ENCODE measurements at places on chromosomes 4 and X.

- peak; percentile 48 for DNase-seq
Measured at GRCh38 chr4:39469429-39470077, 10.7 kb downstream of the LIAS start.

DNA sequence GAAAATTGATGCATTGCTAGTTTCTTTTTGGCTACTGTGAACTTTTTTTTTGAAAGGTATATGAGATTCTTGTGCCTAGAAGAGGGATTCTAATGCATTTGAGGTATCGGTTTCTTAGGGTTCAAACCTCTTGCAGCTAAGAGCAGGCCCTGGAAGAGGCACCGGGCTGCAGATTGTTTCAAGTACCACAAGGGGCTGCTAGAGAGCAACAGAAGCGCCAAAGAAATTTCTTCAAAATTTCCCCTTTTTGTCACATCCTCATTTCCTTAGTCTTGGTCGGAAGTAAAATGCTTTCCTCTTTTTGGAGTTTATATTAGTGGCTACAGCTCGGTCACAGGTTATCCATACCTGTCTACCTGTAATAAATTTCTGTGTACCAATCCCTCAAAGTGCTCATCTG is 89.8 kb downstream of the PDGFRA start:
- DNase-seq = no peak

DNA sequence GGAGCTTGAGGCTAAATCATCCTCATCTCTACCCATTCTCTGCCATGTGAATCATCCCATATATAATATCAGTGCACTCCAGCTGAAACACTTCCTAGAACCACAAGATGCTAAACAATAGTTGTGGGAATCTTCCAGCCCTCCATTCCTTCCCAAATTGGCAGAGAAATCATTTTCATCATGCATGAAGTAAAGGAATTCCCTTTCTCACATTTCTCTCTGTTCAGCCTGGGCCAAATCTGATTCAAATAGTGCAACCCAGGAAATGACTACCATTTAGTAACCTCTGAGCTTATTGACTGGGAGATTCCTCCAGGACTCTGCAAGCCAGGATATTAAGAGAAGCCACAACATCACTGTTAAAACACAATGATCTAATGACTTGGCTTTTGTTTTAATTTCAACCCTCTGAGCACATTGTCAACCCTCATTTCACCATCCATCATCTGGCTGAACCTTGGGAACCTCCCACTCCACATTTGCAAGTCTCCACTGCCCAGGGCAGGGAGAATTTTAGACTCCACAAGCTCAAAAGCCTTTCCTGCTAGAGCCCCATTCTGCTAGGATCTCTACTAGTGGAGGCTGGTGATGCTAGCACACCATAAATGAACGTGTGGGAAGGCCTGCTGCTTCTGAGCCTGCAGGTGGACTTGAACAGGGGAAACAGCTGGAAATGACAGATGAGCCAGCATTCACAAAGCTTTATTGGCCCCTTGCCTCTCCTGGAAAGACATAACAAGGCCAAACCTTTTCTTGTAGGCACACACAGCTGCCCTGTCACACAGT is 133.9 kb downstream of the TET2 start:
- no peak for DNase-seq

DNA sequence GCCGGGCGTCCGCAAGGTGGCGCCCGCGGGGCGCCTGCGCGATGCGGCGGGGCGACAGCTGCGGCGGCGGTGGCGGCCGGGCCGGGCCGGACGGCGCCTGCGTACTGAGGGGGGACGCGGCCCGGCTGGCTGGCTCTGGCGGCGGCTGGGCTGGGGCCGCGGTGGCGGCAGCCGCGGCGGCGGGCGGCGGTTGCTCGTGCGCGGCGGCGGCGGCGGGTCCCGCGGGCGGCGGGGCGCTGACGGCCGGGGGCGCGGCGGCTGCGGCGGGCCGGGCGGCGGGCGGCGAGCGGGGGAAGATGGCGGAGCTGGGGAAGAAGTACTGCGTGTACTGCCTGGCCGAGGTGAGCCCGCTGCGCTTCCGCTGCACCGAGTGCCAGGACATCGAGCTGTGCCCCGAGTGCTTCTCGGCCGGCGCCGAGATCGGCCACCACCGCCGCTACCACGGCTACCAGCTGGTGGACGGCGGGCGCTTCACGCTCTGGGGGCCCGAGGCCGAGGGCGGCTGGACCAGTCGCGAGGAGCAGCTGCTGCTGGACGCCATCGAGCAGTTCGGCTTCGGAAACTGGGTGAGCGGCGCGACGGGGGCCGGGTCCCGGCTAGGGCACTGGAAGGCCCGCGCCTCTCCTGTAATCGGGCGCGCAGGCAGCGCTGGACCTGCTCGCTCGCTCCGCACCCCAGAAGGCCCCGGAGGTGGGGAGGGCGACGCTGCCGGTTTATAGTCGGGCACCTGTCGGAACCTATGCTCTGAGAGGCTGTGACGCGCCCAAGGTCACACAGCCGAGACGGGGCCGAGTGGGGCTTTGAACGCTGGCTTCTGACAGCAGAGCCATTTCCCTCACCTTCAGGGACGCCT is at the start of gene TADA2B:
TSS of gene TADA2B (plus strand) at position 89 of the 853 bp plus-strand sequence. CDS start at position 297, 208 bp downstream.
- DNase-seq = no peak
